ENCODE measurements at places on chromosomes 2 and 18. TPM values are rescaled to one million over a fixed set of nuclear protein-coding genes. Genes with fewer than 3 reads are reported as not detected.

The ANO7 gene
- total RNA-seq = 1.9 TPM

The PHOSPHO2 gene
- 5.8 TPM for total RNA-seq

The RGPD6 gene
- 30.6 TPM for total RNA-seq

The KCNK3 gene
- total RNA-seq = 15.3 TPM

The CNRIP1 gene
- 7.9 TPM for total RNA-seq

The IL18RAP gene
- 0.07 TPM for total RNA-seq

The REEP1 gene
- total RNA-seq = 0.48 TPM
